ENCODE measurements at places on chromosomes 1 and 21.

- DNase-seq: no peak
These were observed 27.2 kb downstream of the MRPL37 start for GRCh38 chr1:54227091-54227602.

GRCh38 chr1:47778280-47778679, 218.9 kb downstream of the TRABD2B start:
- DNase-seq: no peak

GRCh38 chr21:38787461-38788274, 18.1 kb upstream of the ETS2 start:
- DNase-seq: no peak

DNA sequence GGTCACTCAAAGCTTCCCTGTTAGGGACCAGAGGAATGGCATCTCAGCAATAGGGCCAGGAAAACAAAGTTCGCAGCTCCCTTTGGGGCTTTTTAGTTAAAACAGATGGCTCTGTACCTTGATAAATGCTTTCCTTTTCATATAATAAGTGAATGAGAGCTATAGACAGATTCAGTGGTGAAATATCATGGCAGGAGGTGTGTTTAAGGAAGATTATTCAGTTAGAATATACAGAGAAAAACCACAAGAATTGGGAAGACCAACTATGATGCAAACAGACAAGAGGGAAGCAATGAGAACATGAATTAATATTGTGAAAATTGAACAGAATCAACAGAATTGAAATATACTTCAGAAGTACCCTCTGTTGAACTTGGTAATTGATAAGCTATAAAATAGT, 379.4 kb downstream of the PLPP3 start:
- DNase-seq: no peak

DNA sequence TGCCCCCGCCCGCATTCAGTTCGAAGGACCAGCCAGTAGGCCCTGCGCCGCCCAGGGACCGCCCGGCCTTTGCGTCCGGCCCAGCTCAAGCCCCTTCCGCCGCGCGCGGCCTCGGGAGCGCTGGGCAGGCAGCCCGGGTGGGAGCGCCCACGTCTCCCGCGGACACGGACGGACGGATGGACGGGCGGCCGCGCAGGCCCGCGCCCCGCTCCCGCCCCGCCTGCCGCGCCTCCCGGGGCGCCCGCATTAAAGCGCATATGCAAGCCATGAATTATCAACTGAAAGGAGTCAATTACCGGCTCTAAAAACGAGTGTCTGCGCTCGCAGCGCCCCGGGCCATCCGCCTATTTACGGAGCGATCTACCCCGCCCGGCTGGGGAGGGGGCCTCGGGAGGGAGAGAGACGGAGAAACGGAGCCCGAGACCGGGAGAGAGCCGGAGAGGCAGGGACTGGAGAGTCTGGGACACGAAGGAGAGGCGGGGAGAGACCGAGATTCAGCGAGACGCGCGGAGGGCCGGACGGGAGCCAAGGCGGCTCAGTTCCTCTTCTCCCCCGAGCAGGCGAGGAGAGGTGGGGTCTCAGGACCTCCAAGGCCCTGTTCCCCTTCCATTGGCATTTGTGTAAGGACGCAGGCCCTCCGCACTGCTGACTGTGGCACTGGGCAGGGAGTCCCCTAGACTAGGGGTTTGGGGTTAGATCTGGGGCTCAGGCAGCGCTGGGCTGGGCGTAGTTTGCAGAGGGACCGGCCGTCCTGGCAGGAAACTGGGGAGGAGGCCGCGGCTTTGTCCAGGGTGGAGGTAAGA, 41.3 kb upstream of the DMBX1 start:
- DNase-seq: no peak

- DNase-seq: no peak
These were observed 53.3 kb downstream of the NENF start for GRCh38 chr1:212485913-212486618.

All from posterior cingulate gyrus (tissue), 11 donors.